RWPE1 (cell line): ENCODE measurements at places on chromosomes 11 and 22.

GRCh38 chr11:20024172-20024935 lies 135.9 kb downstream of the DBX1 start:
- DNase-seq = no peak

GRCh38 chr11:103959279-103959942 lies 77.0 kb upstream of the DDI1 start:
- DNase-seq = no peak

GRCh38 chr11:130006929-130007328 lies 4.3 kb upstream of the PRDM10 start:
- DNase-seq = no peak

- peak; percentile 59 for DNase-seq
These were observed 76.9 kb upstream of the TTLL12 start for GRCh38 chr22:43263645-43264514.

- peak; percentile 28 for DNase-seq
These were observed 385 bp downstream of the TST start for GRCh38 chr22:37018815-37019308.

GRCh38 chr11:19644316-19644715 lies 68.3 kb upstream of the NAV2 start:
- DNase-seq = no peak

DNA sequence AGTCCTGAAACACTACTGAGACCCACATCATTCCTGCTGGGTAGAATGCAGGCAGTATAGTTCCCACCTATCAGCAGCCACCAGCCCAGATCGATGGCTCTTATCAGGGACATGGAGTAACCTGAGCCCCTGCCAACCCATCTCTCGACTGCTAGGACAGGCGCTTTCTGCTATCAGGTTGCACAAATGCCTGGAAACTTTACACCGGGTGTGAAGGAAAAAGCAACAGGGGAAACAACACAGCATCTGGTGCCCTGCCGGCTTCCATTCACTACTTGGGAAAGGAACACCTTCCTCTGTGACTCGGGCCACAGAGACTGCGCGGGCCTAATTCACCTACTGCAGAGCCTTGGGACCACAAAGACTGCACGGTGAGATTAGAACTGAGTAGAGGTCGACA lies 18.5 kb downstream of the RBFOX2 start:
- no peak for DNase-seq
